ENCODE measurements at places on chromosomes 5 and 9. TPM values are rescaled to one million over a fixed set of nuclear protein-coding genes. Genes with fewer than 3 reads are reported as not detected.

GABBR2 gene
- total RNA-seq, result 0.08 TPM

FSTL4 gene
- 4.8 TPM for total RNA-seq

MAMDC4 gene
- total RNA-seq, result 1.8 TPM

DMGDH gene
- not detected for total RNA-seq

BAAT gene
- total RNA-seq, result 0.43 TPM

FOXI1 gene
- not detected for total RNA-seq

DUSP1 gene
- 285 TPM for total RNA-seq

SLC22A4 gene
- total RNA-seq, result 4.8 TPM

SLC28A3 gene
- total RNA-seq, result not detected

SPATA31D3 gene
- not detected for total RNA-seq

F2RL1 gene
- total RNA-seq, result 281 TPM

Data from A549 treated with RU486 at 1 μM for 4 hours (cell line).